ENCODE measurements at places on chromosomes 1 and 21.

- DNase-seq, result no peak
Measured at GRCh38 chr1:197197430-197197997, 51.0 kb upstream of the ASPM start.

GRCh38 chr1:1914101-1914970 lies 724 bp upstream of the CALML6 start:
- DNase-seq, result no peak

DNA sequence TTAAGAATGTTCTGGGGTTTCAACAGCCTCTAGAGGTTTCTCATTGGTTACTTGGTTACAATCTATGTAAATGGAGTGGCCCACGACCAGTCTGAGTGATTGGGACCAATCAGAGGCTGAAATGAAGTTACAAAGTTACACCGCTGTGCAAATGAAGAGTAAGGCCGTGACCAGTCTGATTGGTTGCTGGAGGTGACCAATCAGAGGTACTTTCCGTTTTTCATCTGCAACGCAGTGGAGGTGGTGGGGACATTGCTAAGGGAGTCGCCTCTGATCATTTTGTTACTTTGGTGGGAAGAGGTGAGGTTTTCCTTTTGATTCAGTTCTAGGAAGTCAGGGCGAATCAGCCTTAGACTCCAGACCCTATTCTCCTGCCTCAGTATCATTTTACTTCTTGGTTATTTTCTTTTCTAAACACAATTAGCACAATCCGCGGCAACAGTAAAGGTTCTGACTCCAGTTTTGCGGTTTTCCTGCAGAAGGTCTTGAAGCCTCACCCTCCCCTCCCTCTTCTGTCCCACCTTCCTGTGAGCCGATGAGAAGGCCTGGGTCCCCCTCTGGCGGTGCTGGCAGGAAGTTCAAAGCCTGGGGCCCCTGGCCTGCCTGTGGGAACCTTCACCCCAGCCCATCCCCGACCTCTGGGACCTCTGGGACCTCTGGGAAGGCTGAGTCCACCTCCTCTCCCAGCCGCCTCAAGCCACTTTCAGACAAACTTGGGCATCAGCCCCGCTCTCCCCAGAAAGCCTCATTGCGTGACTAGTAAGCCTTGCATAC lies 38.7 kb upstream of the TTC34 start:
- DNase-seq, result no peak

DNA sequence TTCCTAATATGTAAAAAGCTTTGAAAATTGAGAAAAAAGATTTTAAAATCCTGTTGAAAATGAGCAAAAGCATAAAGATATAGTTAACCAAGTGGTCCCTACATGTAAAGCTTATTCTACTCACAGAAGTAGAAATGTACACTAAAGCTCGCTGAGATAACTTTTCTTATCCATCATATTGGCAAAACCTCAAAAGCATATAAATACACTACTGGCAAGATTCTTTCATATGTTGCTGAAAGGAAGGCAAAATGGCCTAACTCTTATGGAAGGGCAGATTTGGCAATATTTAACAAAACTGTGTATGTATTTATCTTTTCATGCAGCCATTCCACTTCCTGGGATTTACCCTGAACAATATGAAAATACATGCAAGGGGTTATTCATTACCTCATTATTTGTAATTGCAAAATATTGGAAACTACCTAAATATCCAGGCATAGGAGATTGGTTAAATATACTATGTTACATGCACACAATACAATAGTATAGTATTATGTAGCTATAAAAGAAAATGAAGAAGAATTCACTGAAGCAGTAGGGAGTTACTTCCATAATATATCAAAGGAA lies 43.2 kb upstream of the LYPLAL1 start:
- no peak for DNase-seq

- DNase-seq, result no peak
Measured at GRCh38 chr1:24803987-24804530, 58.8 kb downstream of the CLIC4 start.

Measured in skeletal muscle cell (primary cell).